ENCODE measurements at places on chromosomes 13 and 19.

- no peak for DNase-seq
These were observed 3.2 kb upstream of the EBPL start for GRCh38 chr13:49694446-49694845.

GRCh38 chr13:70568571-70568970 lies 460.3 kb upstream of the KLHL1 start:
- peak; percentile 36 for DNase-seq

DNA sequence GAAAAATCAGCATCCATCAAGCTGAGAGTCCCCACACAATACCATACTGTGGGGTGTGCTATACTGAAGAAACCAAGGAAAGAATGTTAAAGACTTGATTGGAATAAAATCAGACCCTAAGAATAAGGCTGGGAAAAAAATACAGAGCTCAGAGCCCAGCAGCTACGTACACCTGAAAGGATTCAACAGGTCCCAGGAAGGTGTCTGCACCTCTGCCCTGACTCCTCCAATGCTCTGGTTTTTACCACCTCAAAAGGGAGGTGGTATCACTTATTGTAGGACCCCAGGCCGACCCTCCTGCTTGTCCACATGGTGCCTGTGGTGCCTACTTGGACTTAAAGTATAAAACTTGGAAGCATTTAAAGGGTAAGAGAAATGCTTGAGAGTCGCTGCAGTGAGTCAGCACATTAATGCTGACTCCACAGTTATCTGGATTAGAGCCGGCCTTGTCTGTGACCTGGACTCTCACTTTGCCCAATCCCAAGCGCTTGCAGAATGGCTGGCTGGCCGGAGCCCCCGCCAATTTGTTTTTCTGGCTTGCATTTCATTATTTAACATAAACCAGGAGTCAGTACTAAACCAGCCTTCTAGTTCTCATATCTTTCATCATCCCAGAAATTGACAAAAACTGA lies 110.1 kb downstream of the FGF14 start:
- DNase-seq, result no peak

- DNase-seq, result no peak
These were observed 244.9 kb downstream of the ATP8A2 start for GRCh38 chr13:25616674-25617073.

GRCh38 chr19:18712981-18713380 lies 29.5 kb downstream of the CRTC1 start:
- DNase-seq, result peak; percentile 10

- DNase-seq, result no peak
These were observed 66.1 kb downstream of the RAB20 start for GRCh38 chr13:110495376-110495775.

- DNase-seq, result no peak
These were observed 834 bp downstream of the NKPD1 start for GRCh38 chr19:45159971-45160324.

DNA sequence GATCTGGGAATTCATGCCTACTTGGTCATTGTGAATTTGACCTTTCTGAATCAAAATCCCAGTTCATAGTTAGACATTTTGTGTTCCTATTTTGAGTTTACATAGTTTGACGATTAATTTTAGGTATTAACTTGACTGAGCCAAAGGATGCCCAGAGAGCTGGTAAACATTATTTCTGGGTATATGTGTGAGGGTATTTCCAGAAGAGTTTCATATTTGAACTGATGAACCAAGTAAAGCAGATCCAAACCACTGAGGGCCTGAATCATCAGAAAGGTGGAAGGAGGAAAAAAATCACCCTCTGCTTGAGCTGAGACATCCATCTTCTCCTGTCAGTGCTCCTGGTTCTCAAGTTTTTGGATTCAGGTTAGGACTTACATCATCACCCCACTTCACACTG lies 116.6 kb downstream of the CYSLTR2 start:
- no peak for DNase-seq

DNA sequence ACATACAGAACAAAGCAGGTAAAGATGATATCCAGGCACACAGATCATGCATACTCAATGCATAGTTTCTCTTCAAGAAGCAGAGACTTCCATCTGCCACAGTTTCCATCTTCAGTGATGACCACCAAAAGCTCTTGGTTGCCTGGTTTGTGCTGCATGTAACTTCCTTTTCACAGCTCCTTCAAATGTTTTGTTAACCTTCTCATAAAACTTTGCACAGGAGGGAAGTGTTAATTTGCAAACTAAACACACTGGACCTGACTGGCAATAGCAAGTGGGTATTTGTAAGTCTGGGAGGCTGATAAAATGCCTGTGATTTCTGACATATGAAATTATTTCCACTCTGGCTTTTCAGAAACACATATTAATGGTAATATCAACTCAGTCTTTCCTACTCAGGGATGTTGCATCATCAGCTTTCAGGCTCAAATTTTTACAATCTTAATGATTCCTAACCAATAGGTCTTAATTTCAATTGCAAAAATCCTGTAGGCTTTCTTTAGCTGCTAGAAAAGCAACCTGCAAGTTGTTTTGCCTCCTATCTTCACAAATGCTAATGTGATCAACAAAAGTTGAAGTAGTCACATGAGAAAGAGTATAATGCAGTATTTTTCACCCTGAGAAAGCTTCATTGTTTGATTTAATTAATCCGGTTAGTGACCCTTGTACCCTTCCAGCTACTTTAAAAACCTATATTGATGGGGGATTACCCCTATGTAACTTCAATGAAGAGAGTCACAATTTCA lies 575.6 kb downstream of the DIAPH3 start:
- no peak for DNase-seq

- DNase-seq, result no peak
These were observed 1528.0 kb downstream of the SLITRK5 start for GRCh38 chr13:89199138-89199537.

DNA sequence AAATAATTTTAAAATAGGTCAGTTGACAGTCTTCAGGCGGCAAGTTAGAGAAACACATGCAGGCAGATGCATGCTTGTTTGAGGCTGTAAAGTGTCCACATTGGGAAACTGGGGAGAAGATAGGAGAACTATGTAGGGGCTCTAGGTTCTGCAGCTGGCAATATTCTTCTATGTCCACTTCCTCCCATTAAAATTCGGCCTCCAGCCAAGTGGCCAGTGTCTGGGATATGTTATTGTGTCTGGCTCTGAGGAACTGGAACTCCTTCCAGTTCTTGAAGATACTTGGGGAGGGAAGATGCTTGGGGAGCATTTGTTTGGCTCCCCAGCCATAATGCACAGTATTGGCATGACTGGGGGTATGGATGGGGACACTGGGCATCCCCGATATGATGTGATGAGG lies 20.9 kb upstream of the KLF2 start:
- DNase-seq, result no peak

DNA sequence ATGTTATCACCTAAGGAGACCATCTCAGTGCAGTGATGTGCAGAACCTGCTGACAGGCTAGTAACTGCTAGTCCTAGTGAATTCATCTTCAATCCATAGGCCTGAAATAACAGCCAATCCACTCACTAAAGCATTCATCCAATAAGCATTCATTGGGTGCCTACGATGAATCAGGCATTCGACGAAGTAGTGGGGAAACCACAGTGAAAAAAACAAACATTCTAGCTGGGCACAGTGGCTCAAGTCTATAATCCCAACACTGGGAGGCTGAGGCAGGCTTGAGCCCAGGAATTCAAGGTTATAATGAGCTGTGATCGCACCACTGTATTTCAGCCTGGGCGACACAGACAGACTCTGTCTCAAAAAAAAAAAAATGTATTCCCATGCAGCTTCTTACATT lies 135.6 kb downstream of the RNF17 start:
- DNase-seq, result peak; percentile 30

DNA sequence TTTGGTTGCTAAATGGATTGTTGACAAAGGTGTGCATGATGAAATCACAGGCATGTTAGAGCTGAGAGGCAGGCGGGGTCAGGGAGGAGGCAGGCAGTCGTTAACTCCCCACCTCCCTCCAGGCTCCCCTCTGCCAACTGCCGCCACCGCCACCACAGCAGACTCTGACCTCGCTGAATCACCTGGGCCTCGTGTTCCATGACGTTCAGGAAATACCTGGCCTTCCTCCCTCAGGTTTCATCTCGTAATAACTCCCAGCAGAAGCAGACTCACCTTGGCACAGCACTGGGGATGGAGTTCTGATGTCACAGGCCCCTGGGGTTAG lies 198.5 kb downstream of the KATNAL1 start:
- no peak for DNase-seq

GRCh38 chr13:48969685-48970084 lies 6.0 kb upstream of the FNDC3A start:
- no peak for DNase-seq

GRCh38 chr13:27375686-27376326 lies 48.6 kb upstream of the GTF3A start:
- DNase-seq, result peak; percentile 60

- DNase-seq, result no peak
These were observed 879.1 kb downstream of the SLITRK1 start for GRCh38 chr13:83003185-83003584.

DNA sequence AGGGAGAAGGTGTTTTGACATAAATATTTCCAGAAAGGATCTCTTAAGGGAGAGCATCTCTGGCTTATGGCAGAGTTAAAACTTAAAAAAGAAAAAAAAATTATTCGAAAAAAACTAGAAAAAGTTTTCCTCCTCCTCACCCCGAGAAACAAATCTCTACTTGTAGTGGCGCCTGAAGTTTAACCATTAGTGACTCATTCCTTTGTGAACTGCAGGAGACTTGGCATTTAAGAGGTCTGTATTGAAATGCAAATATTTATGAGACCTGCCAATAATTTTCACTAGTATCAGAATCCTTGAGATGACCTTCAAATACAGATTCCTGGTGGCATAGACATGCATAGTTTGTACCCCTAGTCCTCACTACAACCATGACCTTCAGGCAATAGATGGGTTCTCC lies 64.9 kb upstream of the MED4 start:
- no peak for DNase-seq

GRCh38 chr13:111853721-111854120 lies 213.2 kb upstream of the SOX1 start:
- DNase-seq, result no peak

GRCh38 chr19:1651568-1652291 lies 685 bp downstream of the TCF3 start:
- DNase-seq, result peak; percentile 36

GRCh38 chr13:45541806-45542205 lies 73.7 kb downstream of the ERICH6B start:
- no peak for DNase-seq

GRCh38 chr13:84985860-84986259 lies 813.4 kb downstream of the SLITRK6 start:
- DNase-seq, result no peak

GRCh38 chr19:13006431-13007281 lies 11.4 kb downstream of the NFIX start:
- DNase-seq, result no peak

GRCh38 chr19:33819506-33819879 lies 22.8 kb downstream of the KCTD15 start:
- no peak for DNase-seq

GRCh38 chr13:24162604-24163003 lies 2.1 kb downstream of the SPATA13 start:
- no peak for DNase-seq

DNA sequence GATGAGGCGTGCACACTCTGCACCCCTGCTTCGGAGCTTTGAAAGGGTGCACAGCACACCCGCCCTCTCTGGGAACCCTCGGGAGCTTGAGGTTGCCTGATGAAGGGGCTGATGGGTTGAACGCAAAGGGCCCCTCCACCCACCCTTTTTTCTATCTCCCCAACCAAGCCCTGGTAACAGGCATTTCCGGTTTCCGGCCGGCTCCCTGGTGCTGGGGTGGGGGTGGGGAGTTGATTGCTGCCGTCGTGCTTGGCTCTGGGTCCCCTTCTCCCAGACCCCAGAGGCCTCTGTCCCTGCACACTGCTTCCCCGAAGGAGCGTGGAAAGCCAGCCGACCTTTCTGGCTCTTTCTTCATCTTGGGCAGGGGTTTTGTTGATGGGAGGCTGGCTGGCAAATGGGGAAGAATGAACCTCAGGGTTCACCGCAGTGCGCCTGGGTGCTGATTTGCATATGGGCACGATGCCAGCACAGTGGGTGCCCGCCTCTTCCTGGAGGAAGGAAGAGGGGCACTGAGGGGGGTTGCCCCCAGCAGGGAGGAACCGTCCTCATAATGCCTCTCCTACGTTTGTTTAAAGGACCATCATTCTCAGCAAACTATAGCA lies 29.1 kb downstream of the VAV1 start:
- peak; percentile 27 for DNase-seq

DNA sequence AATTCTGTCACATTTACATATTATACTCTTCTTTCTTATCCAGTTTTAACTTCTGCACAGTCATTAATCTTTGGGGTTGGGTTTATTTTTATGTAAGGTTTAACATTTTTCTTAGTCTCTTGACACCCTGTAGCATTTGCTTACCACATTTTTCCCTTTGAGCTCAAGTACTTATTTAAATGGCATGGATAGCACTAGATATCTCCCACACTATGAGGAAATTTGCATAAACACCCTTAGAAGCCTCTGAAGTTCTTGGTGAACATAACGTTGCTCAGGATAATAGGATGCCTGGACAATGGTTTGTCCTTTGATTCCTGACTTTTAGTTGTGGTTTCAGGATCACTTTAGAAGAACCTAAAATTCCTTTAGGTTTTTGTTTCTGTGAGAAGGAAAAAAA lies 338.9 kb downstream of the PCDH17 start:
- no peak for DNase-seq

- peak; percentile 19 for DNase-seq
These were observed 510.0 kb upstream of the KLF12 start for GRCh38 chr13:74644229-74644628.

- no peak for DNase-seq
These were observed 881.1 kb downstream of the PCDH9 start for GRCh38 chr13:66348745-66349690.

DNA sequence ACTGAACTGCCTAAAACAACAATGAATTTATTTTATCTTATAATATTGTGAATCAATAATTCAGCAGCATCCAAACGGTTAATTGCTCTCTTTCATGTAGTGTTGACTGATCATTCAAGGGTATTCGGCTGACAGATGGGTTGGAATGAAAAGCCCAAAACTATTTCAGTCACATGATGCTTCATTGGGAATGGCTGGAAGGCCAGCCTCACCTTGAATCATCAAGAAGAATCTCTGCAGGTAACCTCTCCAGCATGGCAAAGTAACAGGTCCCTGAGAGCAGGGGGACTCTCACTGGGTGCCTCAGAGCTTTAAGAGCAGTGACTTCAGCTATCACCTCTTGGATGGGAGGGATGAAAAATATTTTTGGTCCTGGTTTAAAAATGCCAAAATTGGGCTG lies 1395.7 kb downstream of the OLFM4 start:
- DNase-seq, result no peak

Measured in fibroblast of skin of back (primary cell).